ENCODE measurements at places on chromosomes 1 and 21.

DNA sequence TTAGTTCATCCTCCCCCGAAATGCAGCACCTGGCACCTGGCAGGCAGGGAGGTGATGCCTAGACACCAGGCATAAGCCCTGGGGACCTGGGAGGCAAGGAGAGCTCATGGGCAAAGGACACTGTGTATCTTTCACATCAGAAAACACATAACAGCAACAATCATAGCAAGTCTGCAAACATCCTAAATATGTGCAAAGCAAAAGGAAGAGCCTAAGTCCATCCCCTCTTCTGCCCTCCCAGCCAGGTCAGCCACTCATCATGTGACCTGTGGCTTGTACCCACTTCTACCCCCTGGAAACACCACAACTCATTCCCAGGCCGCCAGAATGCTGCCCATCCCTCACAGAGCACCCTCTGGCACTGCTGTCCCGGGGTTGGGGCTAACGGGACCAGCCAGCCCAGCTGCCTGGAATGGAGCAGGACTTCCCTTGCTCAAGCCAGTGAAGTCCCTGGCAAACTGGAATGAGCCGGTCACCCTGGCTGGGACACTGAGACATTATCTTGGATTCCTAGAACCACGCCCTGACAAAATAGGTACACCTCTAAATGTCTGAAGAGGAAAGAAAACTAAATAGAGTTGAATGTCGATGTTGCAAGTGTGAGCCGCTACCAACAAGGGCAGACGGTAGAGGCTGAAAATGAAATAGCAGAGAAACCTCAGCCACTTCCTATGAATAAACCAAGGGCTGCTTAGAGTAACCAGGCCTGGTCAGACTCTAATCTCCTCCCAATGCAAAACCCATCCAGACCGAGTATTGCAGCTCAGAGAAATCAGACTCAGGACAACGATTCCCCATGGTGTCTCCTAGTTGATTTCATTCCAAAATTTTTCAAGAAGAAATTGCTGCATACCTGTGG is 29.4 kb downstream of the TMPRSS2 start:
- DNase-seq = no peak

- DNase-seq = no peak
Measured at GRCh38 chr1:31795096-31795675, 20.6 kb downstream of the SPOCD1 start.

- DNase-seq = no peak
Measured at GRCh38 chr1:68955424-68955823, 458.5 kb upstream of the DEPDC1 start.

- DNase-seq = no peak
Measured at GRCh38 chr1:79259390-79260336, 253.1 kb upstream of the ADGRL4 start.

- no peak for DNase-seq
Measured at GRCh38 chr1:204091066-204091465, 18.2 kb downstream of the SOX13 start.

DNA sequence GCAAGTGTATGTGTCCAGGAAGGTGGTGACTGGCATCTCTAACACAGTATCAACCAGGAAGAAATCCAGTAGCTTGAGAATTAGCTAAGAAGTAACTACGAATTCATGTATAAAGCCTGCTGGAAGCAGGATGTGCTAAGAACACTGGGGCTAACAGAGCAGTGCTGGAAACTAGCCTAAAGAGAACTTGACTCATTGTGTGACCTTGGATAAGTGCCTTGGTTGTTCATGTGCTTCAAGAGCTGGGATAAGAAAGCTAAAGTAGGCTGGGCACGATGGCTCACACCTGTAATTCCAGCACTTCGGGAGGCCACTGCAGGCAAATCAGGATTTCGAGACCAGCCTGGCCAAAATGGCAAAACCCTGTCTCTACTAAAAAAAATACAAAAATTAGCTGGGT is 186.9 kb downstream of the RRAGC start:
- no peak for DNase-seq
